ENCODE measurements at places on chromosomes 4 and X.

DNA sequence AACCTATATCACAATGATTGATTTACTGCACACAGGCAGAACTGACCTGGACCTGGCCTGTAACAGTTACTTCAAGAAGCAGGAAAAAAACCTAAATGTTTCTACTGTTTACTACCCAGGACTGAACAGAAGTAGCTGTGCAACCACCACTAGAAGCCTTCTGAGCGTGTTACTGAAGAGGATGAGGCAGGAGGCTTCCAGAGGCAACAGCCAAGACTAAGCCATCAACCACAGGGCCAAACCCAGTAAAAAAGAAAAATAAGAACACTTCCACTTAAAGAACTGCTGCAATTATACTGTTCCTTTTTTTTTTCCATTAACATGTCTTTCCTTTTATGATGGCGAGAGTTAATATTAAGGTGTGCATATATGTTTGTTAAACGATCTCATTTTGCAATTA is 29.4 kb upstream of the TTC29 start:
- DNase-seq, result no peak

DNA sequence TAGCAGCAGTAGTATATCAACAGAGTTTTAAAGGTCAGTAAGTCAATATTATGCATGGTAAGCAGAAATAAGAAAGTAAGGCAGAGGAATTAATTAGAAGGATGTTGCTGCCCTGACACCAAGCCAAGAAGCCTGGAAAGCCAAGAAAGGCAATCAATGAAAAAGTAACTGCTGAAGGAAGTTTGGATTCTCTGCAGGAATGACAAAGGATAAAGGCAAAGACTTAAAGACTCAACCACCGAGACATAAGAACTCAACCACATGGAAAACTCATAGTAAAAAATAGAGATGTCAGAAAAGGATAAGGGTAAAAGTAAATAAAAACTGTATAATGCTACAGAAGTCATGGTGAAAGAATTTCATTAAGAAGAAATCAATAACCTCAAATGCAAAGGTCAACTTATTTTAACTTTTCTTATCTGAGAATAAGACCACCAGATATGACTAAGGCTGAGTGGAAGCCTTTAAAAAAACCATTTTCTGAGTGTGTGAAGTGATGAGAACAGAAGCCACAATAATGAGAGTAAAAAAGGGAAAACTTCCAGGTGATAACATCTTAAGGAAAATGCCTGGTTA is 55.2 kb downstream of the NEK1 start:
- DNase-seq, result no peak

- no peak for DNase-seq
Observed at GRCh38 chrX:21802054-21802670, 37.3 kb upstream of the MBTPS2 start.

DNA sequence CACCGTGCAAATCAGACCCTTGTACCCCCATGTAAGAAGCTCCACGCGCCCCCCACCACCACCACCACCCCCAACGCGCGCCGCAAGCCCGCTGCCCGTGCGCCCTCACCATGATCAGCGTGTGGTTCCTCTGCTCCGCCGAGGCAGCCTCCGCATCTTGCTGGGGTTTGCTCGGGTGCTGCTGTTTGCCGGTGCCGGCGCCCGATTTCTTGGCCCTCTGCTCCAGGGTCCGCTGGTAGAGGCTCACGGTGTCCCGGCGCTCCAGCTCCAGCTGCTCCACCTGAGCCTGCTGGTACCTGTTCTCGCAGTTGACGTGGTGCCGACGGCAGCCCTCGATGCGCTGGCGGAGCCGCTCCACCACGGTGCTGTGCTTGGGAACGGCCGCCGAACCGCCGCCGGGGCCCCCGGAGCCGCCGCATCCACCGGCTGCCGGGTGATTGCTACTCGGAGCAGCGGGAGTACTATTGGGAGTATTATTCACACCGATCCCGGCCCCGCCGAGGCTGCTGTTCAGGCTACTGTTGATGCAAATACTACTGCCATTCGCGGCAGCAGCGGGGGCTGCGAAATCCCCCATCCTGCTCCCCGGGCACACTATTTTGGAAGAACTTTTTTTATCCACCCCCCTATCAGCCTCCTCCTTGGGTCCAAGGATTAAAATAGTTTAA is 1.1 kb downstream of the MAML3 start:
- DNase-seq, result peak; percentile 11

DNA sequence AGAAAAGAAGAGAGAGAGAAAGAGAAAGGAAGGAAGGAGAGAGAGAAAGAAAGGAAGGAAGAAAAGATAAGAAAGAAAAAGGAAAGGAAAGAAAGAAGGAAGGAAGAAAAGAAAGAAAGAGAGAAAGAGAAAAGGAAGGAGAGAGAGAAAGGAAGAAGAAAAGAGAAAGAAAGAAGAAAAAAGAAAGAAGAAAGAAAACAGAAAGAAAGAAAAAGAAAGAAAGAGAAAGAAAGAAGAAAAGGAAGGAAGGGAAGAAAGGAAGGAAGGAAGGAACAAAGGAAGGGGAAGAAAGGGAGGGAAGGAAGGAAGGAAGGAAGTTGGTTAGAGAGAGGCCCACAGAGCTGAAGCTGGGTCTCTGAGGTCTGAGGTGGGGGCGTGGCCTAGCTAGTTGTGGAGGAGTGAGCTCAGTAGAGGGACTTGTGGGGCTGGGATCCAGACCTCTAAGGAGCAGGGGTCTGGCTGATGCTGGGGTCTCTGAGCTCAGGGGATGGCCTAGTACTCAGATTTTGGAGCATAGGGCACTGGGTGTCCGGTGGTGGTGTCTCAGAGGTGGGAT is 27.1 kb upstream of the PDZD4 start:
- DNase-seq, result no peak

DNA sequence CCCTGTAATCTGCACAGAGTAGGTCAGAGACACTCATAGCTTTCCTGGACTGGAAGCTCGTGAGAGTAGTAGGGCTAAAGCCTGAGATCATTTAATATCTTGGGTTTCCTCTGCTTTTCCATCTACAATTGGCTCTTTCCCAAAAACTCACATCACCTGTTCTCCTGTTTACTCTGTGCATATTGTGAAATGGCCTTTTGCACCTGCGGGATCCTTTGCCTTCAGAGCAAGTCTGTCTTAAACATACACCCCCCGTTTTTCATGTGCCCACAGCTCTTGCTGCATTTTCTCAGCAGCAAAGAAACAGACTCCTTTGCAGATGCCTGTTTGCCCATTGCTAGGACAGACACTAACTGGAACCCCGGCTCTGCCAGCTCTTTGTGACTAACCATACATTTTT is 608.3 kb upstream of the PCDH10 start:
- DNase-seq, result no peak

DNA sequence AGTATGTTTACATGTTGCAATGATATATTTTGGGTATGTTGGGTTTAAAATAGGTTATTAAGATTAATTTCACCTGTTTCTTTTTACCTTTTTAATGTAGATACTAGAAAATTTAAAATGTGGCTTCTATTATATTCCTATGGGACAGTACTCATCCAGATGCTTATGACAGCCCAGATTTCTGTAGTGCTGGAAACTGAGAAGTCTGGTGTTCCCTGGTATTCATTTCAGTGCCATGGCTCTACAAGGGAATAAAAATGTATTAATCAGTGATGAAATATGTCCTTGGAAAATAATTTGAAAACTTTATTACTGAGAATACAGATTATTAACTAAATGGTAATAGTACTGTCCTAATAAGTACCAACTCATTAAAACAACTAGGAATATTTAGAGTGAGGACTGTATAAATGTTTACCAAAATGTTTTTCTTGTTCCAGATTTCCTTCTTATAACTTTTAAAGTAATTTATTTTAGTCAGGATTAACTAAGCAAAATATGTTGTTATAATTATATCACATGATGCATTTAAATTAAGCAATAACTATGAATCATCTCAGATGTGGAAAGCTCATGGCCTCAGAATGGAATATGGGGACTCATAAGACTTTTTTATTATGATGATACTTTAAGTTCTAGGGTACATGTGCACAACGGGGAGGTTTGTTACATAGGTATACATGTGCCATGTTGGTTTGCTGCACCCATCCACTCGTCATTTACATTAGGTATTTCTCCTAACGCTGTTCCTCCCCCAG is 25.3 kb downstream of the ARHGAP24 start:
- DNase-seq, result no peak

DNA sequence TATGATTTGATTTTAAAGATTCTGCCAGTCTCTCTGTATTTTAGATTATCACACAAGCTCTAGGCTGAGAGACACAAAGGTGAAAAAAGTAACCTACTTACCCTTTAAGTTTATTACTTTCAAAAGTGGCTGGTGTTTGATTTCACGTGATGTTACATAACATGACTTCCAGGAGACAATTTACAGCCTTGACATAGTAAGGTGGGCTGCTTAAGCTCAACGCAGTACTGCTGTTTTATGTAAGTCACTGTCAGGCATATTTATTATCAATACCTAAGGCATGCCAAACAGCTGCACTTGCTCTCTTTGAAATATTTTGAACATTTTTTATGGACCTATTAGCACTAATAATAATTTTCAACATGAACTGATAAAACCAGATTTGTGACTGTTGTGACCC is 451.5 kb upstream of the FAM241A start:
- DNase-seq, result no peak

DNA sequence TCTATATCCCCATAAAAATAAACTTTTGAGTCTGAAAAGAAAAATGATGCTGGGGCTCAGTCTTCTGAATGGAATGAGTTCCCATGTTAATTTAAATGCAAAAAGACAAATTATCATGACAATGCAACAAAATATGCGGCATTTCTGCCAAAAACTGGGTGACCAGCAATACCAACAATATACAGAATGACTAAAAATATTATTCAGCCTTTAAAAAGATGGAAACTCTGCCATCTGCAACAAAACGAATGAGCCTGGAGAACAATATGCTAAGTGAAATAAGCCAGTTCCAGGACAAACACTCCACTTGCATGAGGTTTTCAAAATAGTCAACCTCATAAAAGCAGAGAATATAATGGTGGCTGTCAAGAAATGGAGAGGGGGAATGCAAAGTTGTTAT is 558.5 kb downstream of the IL15 start:
- no peak for DNase-seq

GRCh38 chr4:116024954-116025708 is 911.7 kb upstream of the NDST4 start:
- DNase-seq, result no peak

- DNase-seq, result no peak
Observed at GRCh38 chr4:102815981-102816380, 11.4 kb downstream of the UBE2D3 start.

- DNase-seq, result no peak
Observed at GRCh38 chr4:172819353-172819752, 349.3 kb upstream of the GALNT7 start.

DNA sequence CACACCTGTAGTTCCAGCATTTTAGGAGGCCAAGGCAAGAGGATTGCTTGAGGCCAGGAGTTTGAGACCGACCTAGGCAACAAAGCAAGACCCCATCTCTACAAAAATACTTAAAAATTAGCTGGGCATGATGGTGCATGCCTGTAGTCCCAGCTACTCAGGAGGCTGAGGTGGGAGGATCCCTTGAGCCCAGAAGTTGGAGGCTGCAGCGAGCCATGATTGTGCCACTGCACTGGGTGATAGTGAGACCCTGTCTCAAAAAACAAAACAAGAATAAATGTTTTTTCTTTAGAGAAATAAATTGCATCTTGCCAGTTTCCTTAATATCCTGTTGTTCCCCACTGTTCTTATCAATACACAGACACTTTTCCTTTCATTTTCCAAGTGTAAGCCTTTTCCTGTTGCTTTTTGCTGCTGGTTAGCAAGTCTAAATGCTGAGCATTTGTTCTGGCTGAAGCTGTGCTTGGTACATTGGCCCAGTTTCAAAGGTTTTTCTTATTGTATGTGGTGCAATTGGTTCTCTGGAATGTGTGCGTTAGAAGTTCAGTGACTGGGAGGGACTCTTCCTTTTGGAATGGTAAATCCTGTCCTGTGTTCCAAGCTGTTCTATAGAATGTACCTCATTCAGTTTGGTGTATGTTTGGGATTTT is 98.2 kb downstream of the AFF1 start:
- DNase-seq, result no peak

- no peak for DNase-seq
Observed at GRCh38 chr4:3288571-3289094, 4.2 kb upstream of the RGS12 start.

DNA sequence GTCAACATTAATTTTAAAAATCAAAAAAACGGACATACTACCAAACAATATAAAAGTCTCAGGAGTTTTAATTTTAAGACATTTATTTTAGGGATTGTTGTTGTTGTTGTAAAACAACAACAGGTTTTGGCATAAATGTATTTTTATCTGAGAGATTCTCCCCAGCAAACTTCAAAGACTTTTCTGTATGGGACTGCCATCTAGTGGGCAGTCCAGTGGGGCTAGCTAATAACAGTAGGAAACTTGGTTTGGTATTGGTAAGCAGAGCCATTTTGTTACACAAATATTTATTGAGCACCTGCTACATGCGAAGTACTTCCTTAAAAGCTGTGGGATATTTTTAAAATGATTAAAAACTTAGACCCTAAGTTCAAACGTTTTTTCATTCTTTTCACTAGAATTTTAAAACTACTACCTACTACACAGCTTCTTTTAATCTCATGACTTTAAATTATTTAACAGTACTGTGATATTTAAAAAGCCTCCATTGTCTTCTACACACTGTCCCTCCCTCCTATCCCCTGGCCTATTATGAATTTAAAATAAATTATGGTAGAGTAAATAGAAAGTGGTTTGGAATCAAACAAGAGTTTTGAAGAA is 1028.4 kb upstream of the INTU start:
- DNase-seq, result no peak

DNA sequence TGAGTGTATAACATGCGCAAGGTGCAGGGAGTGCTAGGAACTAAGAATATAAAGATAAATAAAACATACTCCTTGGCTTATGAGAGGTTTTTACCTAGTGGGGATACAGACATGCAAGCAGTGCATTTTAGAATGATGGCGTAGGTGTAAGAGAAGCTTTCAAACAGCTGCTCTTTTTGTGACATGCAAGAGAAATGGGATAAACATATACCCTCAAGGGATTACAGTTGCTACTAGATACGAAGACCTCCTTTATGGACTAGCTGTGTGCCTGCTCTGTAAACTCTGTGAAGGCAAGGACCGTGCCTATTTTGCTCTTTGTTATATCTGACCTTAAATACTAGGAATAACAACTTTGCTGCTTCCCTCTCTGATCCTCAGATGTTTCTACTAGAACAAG is 39.0 kb upstream of the SLITRK4 start:
- no peak for DNase-seq

DNA sequence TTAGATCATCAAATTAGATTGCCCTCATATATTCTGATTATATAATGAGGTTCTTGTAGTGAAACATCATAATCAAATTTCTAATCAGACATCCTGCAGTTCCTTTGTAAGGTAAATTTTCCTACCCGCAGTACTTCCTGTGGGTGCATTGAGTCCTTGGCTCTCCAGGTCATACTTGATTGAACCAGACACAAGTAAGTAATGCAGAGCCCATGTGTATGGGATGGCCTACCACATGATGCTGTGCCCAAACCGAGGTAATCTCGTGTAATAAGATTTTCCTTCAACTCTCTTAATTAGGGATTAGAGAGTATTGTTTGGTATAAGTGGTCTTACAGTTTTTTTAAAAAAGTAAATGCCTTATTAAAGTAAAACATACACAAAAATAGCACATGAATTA is 1841.8 kb downstream of the PCDH7 start:
- DNase-seq, result no peak
